A549 (cell line): ENCODE measurements at places on chromosomes 12 and 14. TPM values are rescaled to one million over a fixed set of nuclear protein-coding genes. Genes with fewer than 3 reads are reported as not detected.

GRCh38 chr12:108646600-108647579 is 13.2 kb upstream of the SELPLG start:
- DNase-seq, result no peak

GRCh38 chr12:8154526-8154925 is 2.3 kb upstream of the ZNF705A start:
- no peak for DNase-seq

Gene EIF4B
- polyA plus RNA-seq, result 363 to 377 TPM (median 375 TPM) in 3 replicates

Gene TBX5
- polyA plus RNA-seq, result not detected in 3 replicates

Gene ENDOU
- polyA plus RNA-seq, result not detected in 3 replicates

- peak; percentile 77 for DNase-seq
These were observed at the start of gene BCAT1 for GRCh38 chr12:24948757-24949722. Gene BCAT1 (minus strand): TSS chr12:24949101. CDS start chr12:24948932, 169 bp downstream.

Gene DAO
- not detected in 3 replicates for polyA plus RNA-seq

Gene CCDC88C
- 2.9 to 3.6 TPM (median 3.6 TPM) in 3 replicates for polyA plus RNA-seq

GRCh38 chr12:4177262-4177661 is 96.3 kb upstream of the CCND2 start:
- no peak for DNase-seq

Gene SLC25A47
- not detected in 3 replicates for polyA plus RNA-seq

DNA sequence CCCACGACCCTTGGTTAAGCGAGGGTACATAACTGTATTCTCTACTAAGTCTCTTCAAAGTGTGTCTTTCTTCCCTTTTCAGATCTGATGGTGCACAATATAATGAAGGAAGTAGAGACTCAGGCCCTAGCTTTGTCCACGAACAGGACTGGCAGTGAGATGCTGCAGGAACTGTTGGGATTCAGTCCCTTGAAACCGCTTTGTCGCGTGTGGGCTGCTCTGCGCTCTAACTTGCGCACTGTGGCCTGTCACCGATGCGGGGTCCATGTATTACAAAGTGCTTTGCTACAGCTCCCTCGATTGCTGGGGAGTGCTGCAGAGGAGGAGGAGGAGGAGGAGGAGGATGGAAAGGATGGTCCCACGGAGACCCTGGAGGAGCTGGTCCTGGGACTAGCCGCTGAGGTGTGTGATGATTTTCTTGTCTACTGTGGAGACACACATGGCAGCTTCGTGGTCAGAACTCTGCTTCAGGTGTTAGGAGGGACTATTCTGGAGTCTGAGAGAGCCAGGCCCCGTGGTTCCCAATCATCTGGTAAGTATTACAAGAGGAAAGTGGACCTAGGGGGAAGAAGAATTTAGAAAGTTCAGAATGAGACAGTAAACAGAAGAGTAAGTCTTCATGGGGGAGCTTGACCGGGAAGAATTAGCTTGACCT is 803 bp downstream of the NOP9 start:
- DNase-seq, result no peak

DNA sequence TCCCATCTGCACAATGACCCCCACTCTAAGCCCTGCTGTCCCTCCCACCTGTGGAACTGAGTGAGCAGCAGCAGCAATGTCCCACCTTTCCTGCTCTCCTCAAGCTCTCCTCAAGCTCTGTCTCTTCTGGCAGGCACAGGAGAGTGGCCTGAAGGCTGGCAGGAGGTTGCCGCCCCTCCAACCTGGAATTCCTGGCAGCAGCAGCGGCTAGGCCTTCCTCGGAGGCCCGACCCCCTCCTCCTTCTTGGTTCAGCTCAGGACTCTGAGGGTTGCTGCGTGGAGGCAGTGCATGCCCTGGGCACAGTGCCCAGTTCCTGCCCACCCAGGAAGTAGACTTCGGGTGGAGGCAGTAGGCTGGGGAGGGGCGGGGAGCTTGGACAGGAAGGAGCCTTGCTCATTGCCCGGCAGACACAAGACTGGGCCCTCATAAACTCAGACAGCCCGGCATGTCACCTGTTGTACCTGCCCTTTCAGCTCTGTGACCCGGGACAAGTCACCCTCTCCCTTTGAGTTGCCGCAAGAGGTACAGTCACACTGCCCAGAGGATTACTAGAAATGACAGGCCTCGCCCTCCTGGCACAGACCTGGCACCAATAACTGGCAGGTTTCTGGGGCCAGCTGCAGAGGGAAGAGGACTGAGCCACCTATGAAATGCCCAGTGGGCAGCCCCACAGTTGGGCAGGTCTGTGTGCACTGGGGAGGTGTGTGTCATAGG is 2.1 kb upstream of the SERPINA1 start:
- DNase-seq, result no peak

- DNase-seq, result no peak
These were observed 273.5 kb downstream of the ADAMTS20 start for GRCh38 chr12:43278541-43278832.

Gene FGF6
- not detected in 3 replicates for polyA plus RNA-seq

GRCh38 chr14:24483604-24484252 is 24.3 kb downstream of the CMA1 start:
- no peak for DNase-seq

Gene HOXC5
- polyA plus RNA-seq, result 0.64 to 1.1 TPM (median 0.98 TPM) in 3 replicates

DNA sequence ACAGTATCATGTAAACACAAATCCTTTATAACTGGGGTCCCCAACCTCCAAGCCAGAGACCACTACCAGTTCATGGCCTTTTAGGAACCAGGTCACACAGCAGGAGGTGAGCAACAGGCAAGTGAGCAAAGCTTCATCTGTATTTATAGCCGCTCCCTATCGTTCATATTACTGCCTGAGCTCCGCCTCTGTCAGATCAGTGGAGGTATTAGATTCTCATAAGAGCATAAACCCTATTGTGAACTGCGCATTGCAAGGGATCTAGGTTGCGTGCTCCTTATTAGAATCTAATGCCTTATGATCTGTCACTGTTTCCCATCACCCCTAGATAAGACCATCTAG is 49.9 kb downstream of the LRP6 start:
- DNase-seq, result no peak

- no peak for DNase-seq
These were observed 28.1 kb downstream of the TCHP start for GRCh38 chr12:109928058-109928656.
